Right lobe of liver (tissue), 6 donors: ENCODE measurements at places on chromosomes 2 and 18. TPM values are rescaled to one million over a fixed set of nuclear protein-coding genes. Genes with fewer than 3 reads are reported as not detected.

- no peaks in the 10 kb centered on the region for H3K27me3 ChIP-seq
- H3K36me3 ChIP-seq, result no peaks in the 10 kb centered on the region
- no peak overlapping the region for H3K4me3 ChIP-seq
- H3K27ac ChIP-seq, result no peak overlapping the region
These were observed 38.5 kb upstream of the RND3 start for GRCh38 chr2:150526006-150526405.

COLEC12 gene
- 0.37 TPM for total RNA-seq

SH2D6 gene
- 0.40 TPM for total RNA-seq

IL1RN gene
- 35.2 TPM for total RNA-seq

GRCh38 chr2:119142824-119143223 is 15.7 kb downstream of the C1QL2 start:
- no peak overlapping the region for H3K4me3 ChIP-seq
- no peak overlapping the region for H3K27ac ChIP-seq

SLC5A7 gene
- not detected for total RNA-seq

DNA sequence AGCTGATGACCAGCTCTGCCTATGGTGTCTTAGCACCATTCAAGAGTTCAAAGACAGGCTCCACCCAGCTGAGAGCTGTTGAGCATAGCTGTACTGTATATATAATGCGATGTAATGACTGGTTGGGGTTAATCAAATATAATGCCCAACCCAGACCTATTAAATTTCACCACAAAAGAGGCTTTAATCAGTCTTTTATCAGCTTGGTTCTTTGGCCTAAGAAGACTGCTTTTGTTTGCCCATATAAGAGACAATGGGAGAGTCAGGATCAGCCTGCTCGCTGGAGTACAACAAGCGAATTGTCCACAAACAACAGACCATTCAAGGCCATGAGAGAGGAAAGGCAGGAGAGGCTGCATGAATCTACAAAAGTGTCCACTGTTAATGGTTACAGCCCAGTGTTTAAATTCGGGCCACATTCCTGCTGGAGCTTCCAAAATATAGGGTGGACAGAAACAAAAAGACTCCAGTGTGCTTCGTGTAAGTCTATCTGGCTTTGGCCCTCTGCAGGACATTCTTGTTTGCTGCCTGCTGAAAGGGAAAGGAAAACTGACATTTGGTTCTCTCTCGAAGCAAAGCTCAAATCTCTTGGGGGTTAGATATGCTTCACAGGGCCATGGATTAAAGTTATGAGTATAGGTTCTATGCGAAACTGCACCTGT is 299.0 kb upstream of the FBXO11 start:
- no peak overlapping the region for H3K4me3 ChIP-seq
- DNase-seq, result no peak
- no peaks in the 10 kb centered on the region for H3K27me3 ChIP-seq
- no peaks in the 10 kb centered on the region for H3K36me3 ChIP-seq
